ENCODE measurements at places on chromosomes 11 and 22.

GRCh38 chr11:66855574-66856495, 1.0 kb upstream of the LRFN4 start:
- peak; percentile 56 for DNase-seq

DNA sequence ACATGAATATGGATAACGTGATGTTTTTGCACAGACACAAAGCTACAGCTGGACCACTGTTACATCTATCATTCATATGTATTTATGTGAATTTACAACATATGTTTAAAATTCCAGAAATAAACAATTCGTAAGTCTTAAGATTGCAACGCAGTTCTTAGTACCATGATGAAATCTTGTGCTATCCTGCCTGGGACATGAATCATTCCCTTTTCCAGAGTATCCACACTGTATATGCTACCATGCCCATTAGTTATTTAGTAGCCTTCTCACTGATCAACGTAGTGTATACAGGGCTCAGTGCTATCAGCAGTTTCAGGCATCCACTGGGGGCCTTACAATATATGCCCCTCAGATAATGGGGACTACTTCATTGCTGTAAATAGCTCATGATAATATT, 4.3 kb downstream of the ATL3 start:
- no peak for DNase-seq

- no peak for DNase-seq
Measured at GRCh38 chr11:68468217-68468828, 7.8 kb downstream of the PPP6R3 start.

DNA sequence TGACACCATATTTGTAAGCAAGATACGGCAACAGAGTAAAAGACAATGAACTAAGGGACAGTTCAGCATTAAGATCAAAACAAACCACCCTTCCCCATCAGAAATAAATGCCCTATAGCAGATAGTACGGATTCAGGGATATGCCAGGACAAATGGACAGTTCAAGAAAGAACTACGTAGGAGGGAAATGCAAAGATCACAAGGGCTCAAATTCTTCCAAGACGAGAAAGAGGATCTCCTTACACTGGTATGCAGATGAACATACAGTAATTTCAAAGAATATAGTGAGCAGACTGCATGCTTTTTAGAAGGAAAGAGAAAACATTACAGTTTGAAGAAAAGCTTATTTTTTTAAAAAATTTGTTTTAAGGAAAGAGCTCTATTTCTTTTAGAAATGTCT, 124.7 kb upstream of the APOA1 start:
- no peak for DNase-seq

- DNase-seq = no peak
Measured at GRCh38 chr22:36928196-36928595, 14.8 kb downstream of the CSF2RB start.

DNA sequence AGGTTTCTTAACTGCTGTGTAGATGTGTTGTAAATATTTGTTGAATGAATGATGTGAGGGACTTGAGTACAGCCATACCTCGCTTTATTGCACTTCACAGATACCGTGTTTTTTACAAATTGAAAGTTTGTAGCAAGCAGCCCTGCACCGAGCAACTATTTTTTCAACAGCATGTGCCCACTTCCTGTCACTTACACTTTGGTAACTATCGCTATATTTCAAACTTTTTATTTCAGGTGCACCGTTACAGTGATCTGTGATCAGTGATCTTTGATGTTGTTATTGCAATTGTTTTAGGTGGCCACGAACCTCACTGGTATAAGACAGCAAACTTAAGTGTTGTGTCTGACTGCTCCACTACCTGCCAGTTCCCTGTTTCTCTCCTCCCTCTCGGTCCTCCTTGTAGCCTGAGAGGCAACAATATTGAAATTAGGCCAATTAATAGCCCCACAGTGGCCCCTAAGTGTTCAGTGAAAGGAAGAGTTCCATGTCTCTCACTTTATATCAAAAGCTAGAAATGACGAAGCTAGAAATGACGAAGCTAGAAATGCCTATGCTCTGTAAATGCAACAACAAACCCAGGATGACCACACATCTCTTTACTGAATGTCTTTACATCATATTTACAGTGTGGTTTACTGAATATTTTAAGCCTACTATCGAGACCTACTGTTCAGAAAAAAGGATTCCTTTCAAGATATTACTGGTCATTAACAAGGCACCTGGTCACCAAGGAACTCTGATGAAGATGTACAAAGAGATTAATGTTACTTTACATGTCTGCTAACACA, 1.0 kb downstream of the SFI1 start:
- DNase-seq = no peak

DNA sequence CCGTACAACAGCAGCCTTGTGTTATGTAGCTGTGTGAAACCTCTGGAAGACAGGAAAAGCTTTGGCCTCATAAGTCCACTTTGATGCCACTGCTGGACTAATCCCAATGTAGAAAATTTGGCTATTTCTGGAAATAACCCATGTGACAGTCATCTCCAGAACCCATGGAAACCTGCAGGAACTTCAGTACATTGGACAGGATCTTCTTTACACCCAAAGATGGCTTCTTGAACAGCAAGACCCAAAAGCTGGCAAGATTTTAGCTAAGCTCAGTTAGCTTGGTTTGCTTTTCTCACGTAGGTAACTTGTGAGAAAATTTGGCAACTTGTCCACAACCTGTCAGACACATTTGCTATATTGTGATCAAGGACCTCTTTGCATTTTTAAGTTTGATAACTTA, 74.8 kb upstream of the RCN1 start:
- DNase-seq = no peak

DNA sequence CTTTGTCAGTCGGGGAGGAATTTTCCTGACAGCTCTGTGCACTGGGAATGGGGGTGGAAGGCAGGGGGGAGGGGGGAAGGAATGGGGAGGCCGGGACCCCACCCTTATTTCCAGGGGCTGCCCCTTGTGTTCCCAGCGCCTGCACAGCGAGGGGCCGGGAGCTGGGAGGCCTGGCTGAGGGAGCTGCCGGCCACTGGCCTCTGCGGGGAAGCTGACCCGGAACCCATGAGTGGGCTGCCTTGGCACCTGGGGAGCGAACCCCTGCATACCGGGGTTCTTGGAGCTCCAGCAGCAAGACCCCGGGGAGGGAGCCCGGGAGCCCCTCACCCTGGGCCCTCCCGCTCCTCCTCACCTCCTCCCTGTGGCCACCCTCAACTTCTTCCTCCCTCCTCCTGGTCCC, 3.5 kb downstream of the H19 start:
- no peak for DNase-seq

DNA sequence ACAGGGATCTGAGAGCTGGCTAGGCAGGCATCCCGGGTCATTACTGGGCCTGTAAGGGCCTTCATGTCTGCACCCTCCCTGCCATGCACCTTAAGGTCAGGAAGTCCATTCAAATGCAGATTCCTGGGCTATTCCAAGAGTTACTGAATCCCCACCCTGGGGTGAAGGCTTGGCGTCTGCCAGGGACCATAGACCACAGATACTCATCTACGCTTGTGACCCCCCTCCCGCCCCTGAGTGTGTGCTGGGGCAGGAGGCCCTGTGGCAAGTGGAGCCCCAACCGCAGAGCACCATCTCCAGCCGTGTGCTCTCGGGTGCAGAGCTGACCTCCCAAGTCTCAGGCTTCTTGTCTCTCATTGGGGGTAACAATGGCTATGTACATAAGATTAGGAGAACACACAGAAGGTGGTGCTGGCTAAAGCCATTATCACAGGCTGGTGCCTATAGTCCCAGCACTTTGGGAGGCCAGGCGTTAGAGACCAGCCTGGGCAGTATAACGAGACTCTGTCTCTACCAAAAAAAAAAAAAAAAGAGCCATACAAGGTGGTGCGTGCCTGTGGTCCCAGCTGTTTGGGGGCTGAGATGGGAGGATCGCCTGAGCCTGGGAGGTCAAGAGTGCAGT, 19.1 kb upstream of the KCNQ1OT1 start:
- DNase-seq = no peak

GRCh38 chr11:80584661-80585060, 1143.8 kb upstream of the TENM4 start:
- DNase-seq = no peak

DNA sequence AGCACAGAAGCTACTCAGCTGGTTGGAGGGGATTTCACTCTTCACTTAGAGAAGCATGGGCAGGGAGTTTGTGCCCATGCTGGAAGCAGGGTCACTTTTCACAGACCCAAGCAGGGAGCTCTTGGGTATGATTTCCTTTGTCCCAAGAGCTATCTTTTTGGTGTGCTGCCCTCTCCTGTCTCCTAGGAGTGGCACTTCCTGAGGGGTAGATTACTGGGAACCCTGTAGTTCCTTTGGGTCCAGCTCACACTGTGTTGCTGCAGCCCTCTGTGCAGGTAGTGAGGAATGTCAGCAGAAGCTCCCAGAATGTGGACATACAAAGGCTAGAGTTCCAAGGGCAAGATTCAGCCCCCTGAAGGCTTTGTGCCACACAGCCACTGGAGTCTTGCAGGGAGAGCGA, 537.1 kb upstream of the ANO3 start:
- no peak for DNase-seq
